Stimulated activated CD8-positive, alpha-beta memory T cell treated with anti-CD3 and anti-CD28 coated beads, Interleukin-2, amount 100 ng/mL, for 48 hours (primary cell): ENCODE measurements at places on chromosomes 12 and 14.

- no peak for DNase-seq
Observed at GRCh38 chr12:122205053-122205925, 1.8 kb downstream of the B3GNT4 start.

GRCh38 chr12:1553536-1553935 is 40.8 kb downstream of the FBXL14 start:
- no peak for DNase-seq

- no peak for DNase-seq
Observed at GRCh38 chr12:44294649-44295048, 458.8 kb downstream of the TMEM117 start.

DNA sequence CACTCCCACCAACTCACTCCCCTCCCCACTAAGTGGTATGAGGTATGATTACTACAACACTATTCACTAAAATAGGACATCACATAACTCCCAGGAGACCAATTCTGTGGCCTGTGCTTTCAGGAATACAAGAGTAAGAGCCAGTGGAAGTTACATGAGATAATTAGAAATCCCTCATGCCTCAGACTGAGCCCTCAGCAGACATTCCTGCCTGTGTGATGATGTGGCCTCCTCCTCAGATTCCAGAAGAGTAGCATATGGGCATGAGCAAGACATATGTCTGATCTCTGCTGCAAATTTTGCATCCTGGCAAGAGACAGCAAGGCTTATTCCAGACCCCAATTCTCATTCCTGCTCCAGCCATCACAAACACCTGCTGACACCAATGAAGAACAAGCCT is 46.0 kb upstream of the BMP4 start:
- DNase-seq: no peak

DNA sequence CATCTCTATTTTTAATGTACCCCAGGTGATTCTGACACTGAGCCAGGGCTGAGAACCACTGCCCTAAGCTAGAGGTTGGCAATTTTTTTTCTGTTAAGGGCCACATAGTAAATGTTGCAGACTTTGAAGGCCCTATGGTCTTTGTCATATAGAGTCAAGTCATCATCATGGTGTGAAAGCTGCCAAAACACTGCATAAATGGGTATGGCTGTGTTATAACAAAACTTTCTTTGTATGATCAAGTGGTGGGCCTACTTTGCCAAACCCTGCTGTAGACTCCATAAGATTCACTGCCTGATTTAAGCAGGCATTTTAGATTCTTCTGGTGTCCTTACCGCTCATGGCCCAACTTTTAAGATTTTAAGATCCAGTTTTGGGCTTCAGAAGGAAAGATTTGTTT is 76.8 kb downstream of the CLMN start:
- no peak for DNase-seq

DNA sequence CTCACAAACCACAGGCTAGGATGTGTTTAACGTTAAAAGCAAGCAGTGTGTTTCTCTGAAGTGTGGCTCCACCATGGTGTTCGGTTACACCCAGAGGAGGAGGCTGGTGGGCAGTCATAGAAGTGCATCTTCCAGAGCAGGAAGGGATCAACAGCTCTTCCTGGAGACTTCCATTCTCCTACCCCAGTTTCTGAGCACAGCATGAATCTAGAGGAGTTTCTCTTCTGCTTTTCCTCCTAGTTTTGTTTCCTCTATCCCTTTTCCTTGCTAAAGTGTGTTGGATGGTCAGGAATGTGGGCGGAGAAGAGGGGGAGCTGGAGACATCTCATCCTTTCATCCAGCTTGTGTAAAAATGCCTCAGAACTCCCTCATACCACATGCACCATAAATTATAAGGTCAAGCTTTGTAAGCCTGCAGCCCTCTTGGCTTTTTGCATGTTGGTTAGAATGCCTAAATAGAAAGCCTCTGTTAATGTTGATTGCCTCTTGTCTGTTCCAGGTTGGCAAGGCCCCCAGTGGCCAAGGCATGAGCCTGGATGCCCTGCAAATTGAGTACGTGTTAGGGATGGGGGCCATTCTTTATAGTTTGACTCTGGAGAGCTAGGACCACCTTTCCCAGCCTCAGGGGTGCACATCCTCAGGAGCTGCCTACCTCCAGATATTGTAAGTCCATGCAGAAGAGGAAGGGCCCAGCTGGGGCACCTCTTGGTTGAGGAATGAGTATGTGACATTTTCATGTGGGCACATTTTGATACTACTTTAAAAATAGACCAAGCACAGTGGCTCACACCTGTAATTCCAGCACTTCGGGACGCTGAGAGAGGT is 4.0 kb upstream of the CKAP4 start:
- no peak for DNase-seq

DNA sequence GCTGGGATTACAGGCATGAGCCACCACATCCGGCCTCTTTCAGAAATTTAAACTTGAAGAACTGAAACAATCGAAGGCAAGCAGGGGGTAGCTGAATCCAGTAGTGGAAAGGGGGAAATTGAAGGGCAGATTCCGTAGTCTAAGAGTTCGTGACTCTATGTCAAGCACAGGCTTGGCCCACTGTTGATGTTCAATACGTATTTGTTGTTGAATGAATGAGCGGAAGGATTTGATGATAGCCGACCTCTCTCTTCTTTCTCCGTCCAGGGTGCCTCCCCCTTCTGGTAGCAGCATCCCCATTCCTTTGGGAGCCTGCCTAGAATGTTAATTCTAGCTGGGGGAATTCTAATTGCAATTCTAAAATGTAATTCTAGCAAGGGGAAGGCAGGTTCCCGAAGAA is 59.8 kb upstream of the MED13L start:
- no peak for DNase-seq

- DNase-seq: no peak
Observed at GRCh38 chr12:8078398-8078797, 3.7 kb upstream of the NECAP1 start.

- DNase-seq: no peak
Observed at GRCh38 chr14:76919431-76920330, 93.5 kb downstream of the LRRC74A start.

DNA sequence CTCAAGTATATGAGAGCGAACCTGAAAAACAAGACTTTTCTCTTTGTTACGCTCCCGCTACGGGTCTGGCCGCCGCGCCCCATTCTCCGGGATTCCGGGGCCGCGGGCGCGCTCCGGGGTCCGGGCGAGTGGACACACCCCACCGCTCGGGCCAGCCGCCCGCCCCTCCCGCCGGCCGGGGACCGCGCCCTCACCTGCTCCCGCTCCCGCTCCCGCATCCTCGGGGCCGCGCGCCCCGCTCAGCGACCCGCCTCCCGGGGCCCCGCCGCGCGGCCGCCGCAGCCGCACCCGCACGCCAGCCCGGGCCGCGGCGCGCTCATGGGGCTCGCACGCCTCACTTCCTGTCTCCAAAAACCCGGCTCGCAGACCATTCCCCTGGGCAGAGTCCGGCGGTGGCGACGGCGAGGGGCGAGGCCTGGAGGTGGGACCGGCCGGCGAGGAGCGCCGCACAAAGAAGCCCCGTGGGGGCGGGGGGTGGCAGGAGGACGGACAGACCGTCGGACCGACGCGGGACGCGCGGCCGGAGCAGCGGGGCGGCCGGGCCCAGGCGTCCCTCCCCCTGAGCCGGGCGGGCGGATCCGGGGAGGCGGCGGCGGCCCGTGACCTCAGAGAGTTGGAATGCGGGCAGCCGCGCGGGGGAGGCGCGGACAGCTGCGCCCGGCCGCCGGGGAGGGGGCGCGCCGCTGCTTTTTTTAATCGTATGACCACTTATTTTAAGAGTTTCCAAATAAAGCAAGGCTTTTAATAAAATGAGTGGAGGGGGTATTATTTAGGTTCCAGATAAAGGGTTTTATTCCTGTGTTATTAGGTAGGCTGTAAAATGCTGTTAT is at the start of gene PTPN21:
Gene PTPN21, minus strand, starts transcription at position 551 of the 830 bp plus-strand sequence. CDS start 4,590 bp downstream, outside the sequence.
- DNase-seq: no peak

DNA sequence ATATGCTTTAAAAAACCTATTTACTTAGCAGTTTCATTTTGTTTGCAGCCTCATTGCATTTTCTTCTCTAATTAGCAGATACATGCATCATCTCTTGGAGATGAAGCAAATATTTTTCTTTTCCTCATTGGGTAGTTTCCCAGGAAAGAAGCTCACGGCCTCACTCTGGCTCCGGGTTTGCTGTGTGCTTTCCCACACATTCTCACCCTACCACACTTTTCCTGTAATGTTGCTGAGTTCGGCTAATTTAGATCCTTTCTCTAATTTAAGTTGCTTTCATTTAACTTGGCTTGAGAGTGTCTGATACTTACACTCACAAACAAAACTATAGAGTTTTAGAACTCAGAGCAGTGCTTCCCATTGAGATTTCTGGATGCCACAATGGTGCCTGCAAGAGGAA is 928.2 kb downstream of the NRXN3 start:
- DNase-seq: no peak

DNA sequence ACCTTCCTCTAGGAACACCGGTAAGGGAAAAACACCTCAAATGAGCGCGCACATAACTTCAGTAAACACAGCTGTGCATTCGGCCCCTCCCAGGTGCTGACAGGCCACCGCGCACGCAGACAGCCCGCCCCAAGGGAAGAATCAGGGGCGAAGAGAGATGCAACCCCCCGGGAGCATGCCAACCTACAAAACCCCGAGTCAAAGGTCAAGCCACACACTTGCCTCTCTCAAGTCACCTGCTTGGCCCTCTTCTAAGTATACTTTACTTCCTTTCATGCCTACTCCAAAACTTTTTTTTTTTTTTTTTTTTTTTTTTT is 2.3 kb upstream of the CYP46A1 start:
- no peak for DNase-seq

DNA sequence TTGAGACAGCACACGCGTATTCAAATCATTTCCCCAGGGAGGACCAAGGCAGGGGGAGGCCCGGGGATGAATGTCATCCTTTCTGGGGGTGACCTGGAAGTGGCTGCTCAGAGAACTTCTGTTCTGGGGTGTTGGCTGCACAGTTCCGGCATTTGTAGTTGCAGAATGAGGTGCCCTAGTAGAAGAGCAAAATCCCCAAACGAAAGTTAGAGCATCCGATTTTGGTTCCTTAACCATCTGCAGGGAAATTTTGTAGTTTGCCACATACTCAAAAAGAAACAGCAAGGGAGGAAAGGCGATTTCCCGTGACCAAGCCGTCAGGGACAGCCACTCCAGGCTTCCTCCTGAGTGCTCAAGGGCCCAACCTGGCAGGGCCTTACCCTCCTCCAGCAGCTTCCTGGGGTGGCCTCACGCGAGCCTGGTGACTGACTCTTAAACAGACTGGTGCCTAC is 13.0 kb upstream of the TRAF3 start:
- DNase-seq: no peak

DNA sequence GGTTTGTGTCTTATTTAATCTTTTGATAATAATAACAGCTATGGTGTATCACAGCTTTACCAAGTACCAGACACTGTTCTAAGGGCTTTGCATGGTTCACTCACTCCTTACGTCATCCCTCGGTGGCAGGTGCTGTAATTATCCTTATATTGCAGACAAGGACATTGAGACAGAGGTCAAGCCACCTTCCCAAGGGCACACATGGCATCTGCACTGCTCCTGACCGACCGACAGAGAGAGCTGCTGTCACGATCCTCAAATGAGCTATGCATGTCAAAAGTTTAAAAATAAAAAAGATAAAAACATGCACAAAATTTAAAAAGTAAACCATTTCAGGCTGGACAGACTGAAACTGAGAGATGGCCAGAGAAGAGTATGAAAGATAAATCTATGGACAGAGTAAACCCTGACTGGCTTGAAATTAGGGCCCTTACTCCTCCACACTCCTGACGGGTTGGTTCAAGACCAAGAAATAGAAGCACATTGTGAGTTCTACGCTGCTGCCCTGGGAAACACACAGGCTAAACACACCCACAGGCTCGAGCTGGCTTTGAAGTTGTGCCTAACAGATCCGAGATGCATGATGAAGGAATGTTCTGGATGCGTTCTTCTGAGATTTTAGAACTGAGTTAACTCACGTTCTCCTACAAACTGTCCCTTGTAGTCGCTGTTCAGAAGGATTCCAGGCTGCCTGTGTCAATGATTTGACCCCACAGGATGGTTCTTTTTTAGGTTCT is 268.7 kb downstream of the ZFP36L1 start:
- no peak for DNase-seq

DNA sequence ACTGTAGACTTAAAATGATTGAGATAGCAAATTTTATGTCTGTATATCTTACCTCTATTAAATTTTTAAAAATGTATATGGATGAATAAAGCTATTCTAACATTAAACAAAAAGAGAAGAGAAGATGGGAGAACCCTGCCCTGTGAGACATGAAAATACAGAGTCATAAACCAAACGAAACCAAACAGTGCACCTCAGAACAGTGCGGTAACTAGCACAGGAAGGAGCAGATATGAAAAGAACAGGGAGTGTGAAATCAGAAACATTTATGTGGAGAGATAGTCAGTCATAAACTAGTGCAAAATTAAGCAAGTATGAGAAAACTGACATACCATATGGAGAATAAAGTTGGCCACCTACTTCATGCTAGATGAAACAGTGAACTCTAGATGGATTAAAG is 135.1 kb downstream of the ERC1 start:
- no peak for DNase-seq

- no peak for DNase-seq
Observed at GRCh38 chr14:104139460-104140212, 1.2 kb downstream of the KIF26A start.

DNA sequence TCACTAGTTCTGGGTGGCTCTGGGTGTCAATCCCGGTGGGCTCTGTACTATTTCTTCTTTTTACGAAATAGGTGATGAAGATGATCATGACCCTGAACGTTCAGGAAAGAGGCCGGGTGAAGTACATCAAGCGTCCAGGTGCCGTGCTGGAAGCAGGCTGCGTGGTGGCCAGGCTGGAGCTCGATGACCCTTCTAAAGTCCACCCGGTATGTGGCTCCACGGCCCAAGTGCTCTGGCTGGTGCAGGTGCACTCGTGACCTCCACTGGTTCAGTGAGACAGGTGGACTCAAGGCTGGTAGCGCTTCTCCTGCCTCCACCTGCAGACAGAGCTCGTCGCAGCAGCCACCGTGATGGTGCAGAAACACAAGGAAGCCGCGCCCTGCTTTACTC is 85.1 kb downstream of the ACACB start:
- no peak for DNase-seq

GRCh38 chr12:27187697-27188096 is 56.4 kb upstream of the STK38L start:
- DNase-seq: no peak

DNA sequence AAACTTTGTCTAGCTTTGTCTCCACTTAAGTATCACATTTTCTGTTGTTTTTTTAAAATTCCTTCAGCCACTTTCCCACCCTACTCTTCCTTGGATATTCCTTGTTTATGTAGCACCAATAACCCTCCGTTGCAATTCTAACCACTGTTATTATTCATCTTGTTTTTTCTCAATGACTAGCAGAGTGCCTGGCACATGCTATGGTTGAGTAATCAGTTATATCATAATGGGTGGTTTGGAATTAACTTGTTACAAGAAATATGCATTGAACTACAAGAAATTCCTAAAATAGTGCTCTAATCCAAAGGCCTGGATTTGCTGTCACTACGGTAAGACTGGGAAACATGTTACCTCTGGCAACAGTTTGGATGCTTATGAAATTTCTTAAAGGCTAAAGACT is 756.6 kb downstream of the NOVA1 start:
- no peak for DNase-seq

GRCh38 chr12:38788106-38788505 is 117.3 kb downstream of the CPNE8 start:
- no peak for DNase-seq
